ENCODE measurements at places on chromosomes 7 and 10.

DNA sequence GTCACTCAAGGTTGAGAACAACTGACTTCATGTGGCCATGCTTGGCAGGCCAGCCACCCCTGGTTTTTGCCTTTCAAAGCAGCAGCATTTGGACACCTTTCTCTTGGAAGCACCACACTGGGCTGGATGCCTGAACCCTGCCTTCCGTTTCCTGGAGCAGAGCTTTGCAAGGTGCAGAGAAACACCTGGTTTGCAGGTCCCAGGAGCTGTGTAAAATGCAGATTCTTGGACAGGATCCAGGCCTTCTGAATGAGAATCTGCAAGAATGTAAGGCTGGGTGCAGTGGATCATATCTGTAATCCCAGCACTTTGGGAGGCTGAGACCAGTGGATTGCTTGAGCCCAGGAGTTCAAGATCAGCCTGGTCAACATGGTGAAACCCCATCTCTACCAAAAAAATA lies 18.0 kb upstream of the DUSP5 start:
- H3K27ac ChIP-seq = no peak overlapping the region
- DNase-seq = no peak
- H3K27me3 ChIP-seq = peaks cover 2% of the 10 kb centered on the region
- no peak overlapping the region for H3K4me3 ChIP-seq
- H3K4me1 ChIP-seq = no peaks in the 10 kb centered on the region

DNA sequence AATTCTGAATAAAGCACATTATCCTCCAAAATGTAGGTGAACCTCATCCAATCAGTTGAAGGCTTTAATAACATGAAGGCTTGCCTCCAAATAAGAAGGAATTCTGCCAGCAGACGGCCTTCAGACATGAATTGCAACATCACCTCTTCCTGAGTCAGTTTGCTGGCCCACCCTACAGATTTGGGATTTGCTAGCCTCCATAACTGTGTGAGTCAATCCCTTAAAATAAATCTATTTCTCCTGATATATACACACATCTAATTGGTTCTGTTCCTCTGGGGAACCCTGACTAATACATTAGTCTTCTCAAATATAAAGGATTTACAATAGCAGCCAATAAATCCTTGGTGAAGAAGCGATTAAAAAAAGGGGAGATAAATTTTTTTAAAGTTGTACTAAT lies 34.8 kb upstream of the OSBPL3 start:
- no peak overlapping the region for H3K4me3 ChIP-seq
- no peaks in the 10 kb centered on the region for H3K4me1 ChIP-seq
- H3K27ac ChIP-seq = no peak overlapping the region
- no peak for DNase-seq

GRCh38 chr7:139108266-139109187 lies 993 bp downstream of the ZC3HAV1 start:
- H3K27me3 ChIP-seq = no peaks in the 10 kb centered on the region
- DNase-seq = peak; percentile 41
- H3K4me3 ChIP-seq = peak overlapping the region; percentile 77

DNA sequence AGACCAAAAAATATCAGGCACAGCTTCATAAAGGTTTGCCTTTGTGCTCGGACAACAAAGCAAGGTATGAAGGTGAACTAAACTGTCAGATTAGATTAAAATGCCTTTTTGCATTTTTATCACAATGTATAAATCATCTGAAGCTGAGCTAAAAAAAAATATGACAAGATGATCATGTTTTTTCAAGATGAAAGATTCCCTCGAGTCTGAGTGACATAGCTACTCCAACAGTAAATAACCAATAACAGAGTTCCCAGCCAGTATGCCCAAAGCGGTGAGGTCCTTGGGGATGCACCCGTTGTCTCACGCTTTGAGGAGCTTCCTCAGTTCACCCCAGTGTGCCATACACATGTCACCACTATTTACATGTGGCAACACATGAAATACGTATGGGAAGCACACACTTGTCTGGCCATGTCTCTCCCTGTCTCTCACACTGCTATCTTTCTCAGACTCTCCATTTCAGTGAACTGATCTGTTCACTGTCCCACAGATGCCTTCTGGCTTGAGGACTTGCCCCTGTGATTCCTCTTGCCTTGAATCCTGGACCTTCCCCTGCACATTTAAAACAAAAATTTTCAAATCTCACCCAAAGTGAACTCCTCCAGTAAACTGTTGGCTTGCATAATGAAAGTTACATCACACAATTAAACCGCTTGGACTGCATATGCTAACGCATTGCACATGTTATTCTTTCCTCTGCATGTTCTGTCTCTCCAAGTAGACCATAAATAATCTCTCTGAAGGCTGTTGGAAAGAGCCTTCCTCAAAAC lies 2.6 kb upstream of the PIK3CG start:
- H3K36me3 ChIP-seq = no peaks in the 10 kb centered on the region
- no peak overlapping the region for H3K27ac ChIP-seq
- DNase-seq = no peak

GRCh38 chr7:157309988-157310668 lies 26.7 kb upstream of the DNAJB6 start:
- H3K4me1 ChIP-seq = no peaks in the 10 kb centered on the region
- no peak overlapping the region for H3K27ac ChIP-seq
- H3K4me3 ChIP-seq = no peak overlapping the region
- no peak for DNase-seq

DNA sequence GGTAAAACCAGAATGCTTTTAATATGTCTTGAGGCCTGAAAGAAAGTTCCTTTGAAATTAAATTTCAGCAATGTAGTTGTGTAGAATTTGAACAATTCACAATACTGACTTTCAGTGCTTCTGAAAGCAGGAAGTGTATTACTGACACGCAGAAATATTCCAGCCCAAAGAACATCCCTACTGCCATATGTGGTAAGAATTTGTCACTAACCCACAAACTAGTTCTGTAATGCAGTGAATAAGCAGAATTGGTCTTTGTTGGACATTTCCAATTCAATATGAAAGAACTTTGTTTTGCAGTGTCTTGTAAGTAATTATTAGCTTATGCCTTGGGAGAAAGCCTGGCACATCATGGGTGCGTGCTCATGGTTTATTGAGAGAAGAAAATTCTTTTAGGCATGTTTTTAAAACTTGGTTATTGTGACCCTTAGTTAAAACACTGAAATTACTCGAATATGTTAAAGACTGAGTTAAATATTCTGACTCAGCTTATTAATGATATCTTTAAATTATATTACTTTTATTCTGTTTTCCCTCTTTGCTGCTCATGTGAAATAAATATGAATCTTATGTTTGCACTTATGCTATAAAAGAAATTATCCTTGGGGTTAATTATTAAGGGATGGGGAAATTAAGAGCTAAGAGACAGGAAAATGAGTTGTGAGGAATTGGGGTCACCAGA lies 33.4 kb downstream of the PTPN12 start:
- H3K4me1 ChIP-seq = no peaks in the 10 kb centered on the region
- H3K27ac ChIP-seq = no peak overlapping the region
- DNase-seq = no peak
- H3K27me3 ChIP-seq = no peaks in the 10 kb centered on the region
- H3K4me3 ChIP-seq = no peak overlapping the region

- DNase-seq = peak; percentile 33
- H3K4me1 ChIP-seq = peaks cover 37% of the 10 kb centered on the region
- H3K27ac ChIP-seq = peak overlapping the region; percentile 67
- H3K36me3 ChIP-seq = no peaks in the 10 kb centered on the region
- no peaks in the 10 kb centered on the region for H3K27me3 ChIP-seq
These were observed 5.8 kb upstream of the UPP1 start for GRCh38 chr7:48083114-48083830.

DNA sequence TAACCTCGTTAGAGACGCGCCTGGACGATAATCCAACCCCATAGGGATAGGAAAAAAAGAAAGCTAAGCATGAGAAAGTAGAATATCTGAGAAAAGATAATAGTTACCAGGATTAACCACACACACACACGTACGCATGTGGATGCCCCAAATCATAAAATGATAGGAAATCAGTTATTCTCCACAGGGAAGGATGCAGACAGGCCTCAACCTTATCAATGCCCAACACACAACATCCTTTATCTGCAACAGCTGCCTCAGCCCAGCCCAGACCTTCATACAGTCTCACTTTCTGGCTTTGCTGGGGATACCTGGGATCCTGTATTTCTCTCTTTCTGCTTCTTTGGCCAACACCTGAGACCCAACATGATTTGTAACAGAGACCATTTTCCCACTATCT lies 123.0 kb downstream of the NOC3L start:
- H3K27ac ChIP-seq = no peak overlapping the region
- H3K4me3 ChIP-seq = no peak overlapping the region
- H3K36me3 ChIP-seq = no peaks in the 10 kb centered on the region
- H3K4me1 ChIP-seq = no peaks in the 10 kb centered on the region

DNA sequence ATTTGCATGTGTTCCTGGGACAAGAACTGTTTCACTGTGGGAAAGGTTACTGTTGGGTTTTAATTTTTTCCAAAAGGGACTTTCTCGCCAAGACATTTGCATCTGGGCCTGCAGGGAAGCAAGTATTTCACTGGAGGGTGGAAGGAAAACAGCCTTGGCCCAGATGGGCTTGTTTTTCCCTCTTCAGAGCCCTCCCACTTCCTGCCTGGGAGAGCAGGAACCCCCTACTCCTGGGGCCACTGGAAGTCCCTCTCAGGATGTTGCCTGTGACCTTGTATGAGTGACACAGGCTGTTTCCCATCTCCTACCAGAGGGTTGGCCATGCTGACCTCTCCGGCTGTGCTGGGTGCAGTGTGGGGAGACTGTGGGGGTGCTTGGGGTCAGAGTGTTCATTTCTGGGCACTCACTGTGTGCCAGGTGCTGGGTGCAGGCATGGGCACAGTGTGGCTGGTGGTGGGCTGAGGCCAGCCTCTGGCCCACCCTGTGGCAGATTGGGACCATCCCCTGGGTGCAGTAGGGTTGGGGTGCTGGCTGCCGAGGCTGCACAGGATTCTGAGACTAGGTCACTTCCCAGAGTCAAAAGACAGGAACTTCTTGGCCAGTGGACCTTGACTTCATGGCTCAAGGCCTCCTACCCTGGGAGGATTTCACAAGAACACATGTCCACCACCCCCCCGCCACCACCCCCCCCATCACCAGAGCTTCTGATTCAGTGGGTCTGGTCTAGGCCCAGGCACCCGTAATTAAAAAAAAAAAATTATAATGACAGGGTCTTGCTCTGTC lies 10.2 kb downstream of the TSPAN15 start:
- no peak overlapping the region for H3K4me3 ChIP-seq
- DNase-seq = no peak

GRCh38 chr7:739455-739982 lies 12.4 kb upstream of the PRKAR1B start:
- H3K36me3 ChIP-seq = peaks cover 4% of the 10 kb centered on the region
- no peaks in the 10 kb centered on the region for H3K27me3 ChIP-seq
- DNase-seq = no peak
- no peak overlapping the region for H3K4me3 ChIP-seq
- H3K27ac ChIP-seq = no peak overlapping the region

DNA sequence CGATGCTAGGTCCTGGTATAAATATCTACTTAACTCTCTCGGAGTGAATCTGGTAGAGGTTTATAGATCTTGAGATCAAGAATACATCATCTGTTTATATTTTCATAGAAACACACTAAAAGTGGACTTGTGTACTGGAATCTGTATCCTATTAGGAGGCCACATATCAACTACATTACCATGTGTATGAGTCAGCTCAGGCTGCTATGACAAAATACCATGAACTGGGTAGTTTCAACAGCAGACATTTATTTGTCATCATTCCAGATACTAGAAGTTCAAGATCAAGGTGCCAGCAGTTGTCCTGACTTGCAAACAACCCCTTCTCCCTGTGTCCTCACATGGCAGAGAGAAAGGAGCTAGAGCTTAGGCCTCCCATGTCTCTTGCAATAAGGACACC lies 113.9 kb upstream of the PFKP start:
- peaks cover 9% of the 10 kb centered on the region for H3K27me3 ChIP-seq
- no peak for DNase-seq
- H3K4me3 ChIP-seq = no peak overlapping the region
- no peak overlapping the region for H3K27ac ChIP-seq

DNA sequence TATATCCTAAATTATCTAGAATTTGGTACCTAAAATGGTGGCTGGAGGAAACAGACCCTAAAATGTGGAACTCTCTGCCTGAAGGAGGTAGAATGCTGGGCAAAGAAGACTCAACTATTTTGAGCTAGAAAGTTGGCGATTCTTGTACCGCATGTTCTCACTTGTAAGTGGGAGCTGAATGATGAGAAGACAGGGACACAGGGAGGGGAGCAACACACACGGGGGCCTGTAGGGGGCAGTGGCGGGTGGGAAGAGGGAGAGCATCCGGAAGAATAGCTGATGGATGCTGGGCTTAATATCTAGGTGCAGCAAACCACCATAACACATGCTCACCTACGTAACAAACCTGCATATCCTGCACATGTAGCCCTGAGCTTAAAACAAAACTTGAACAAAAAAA lies 250.6 kb downstream of the CALN1 start:
- H3K4me1 ChIP-seq = no peaks in the 10 kb centered on the region
- no peak overlapping the region for H3K4me3 ChIP-seq
- no peak overlapping the region for H3K27ac ChIP-seq
- no peaks in the 10 kb centered on the region for H3K27me3 ChIP-seq
- H3K36me3 ChIP-seq = no peaks in the 10 kb centered on the region

GRCh38 chr7:57774300-57774699 lies 324.3 kb downstream of the ZNF716 start:
- no peak overlapping the region for H3K27ac ChIP-seq
- no peak for DNase-seq
- no peaks in the 10 kb centered on the region for H3K27me3 ChIP-seq

- H3K4me3 ChIP-seq = no peak overlapping the region
- H3K4me1 ChIP-seq = peaks cover 19% of the 10 kb centered on the region
- no peaks in the 10 kb centered on the region for H3K27me3 ChIP-seq
- H3K27ac ChIP-seq = peak overlapping the region; percentile 79
These were observed 71.3 kb downstream of the TACC2 start for GRCh38 chr10:122060250-122060649.

- H3K27me3 ChIP-seq = no peaks in the 10 kb centered on the region
- no peak overlapping the region for H3K27ac ChIP-seq
- H3K36me3 ChIP-seq = no peaks in the 10 kb centered on the region
- H3K4me1 ChIP-seq = no peaks in the 10 kb centered on the region
- no peak for DNase-seq
These were observed 104.7 kb upstream of the PCDH15 start for GRCh38 chr10:54905578-54906192.

DNA sequence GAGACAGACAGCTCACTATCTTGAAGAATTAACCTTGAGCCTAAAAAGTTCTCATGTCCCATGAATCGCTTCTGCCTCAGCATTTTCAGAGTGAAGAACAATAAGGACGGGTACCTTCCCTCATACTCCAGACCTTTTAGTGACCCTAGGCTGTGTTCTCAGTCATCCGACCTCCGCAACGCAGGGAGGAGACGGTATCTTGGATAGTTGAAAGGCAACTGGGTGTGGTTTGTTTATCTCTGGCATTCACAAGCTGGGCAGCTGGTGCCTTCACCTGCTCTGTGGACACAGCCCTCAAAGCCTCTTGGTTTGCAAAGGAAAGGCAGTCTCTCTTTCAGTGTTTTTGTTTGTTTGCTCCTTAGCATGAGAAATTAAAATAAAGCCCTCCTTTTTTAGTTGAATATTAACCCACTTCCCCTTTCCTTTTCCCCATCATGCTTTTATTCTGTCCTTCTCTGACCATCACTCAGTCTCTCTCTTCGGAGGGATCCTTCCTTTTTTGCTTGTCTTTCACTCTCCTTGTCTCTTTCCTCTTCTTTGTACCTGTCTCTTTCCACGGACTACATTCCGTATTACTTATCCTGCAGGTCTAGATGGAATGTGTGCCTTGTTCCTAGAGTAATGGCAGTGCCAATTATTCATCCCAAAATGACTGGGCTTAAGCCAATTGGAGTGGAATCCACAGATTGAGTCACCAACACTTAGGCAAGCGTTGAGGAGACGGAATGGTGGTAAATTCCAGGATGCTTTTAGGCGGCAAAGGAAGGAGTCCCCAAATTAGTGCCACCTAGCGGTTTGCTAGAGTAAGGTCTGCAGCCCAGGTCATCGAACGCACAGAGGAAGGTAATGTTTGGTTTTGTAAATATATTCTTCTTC lies 45.8 kb downstream of the PRR15 start:
- H3K4me1 ChIP-seq = peaks cover 55% of the 10 kb centered on the region
- no peaks in the 10 kb centered on the region for H3K36me3 ChIP-seq
- no peaks in the 10 kb centered on the region for H3K27me3 ChIP-seq
- peak; percentile 65 for DNase-seq
